Right ventricle myocardium inferior (tissue), 1 donor: ENCODE measurements at places on chromosomes 3 and 15.

DNA sequence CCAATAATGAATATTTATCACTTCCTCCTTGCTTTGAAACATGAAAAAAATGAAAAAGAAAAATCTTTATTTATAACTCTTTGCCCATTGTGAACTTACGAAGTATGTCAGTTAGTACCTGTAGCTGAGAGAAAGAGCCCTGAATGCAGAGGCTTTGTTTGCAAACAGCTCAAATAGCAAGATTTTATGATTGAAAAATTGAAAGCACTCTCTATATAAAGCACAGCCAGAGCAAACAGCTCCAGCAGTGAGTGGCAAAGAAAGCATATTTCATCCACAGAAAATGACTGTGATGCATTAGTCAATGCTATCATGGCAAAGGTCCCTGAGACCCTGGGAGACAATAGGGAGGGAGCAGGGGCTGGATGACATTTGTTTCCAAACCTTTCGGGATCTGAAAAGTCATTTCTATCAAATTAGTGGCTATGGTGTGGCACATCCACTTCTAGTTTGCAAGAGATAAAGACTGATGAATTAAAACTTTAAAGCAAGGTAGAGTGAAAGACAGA, 576.1 kb downstream of the OTOL1 start:
- no peak for DNase-seq

GRCh38 chr3:72657666-72658065, 190.6 kb downstream of the SHQ1 start:
- DNase-seq = no peak

DNA sequence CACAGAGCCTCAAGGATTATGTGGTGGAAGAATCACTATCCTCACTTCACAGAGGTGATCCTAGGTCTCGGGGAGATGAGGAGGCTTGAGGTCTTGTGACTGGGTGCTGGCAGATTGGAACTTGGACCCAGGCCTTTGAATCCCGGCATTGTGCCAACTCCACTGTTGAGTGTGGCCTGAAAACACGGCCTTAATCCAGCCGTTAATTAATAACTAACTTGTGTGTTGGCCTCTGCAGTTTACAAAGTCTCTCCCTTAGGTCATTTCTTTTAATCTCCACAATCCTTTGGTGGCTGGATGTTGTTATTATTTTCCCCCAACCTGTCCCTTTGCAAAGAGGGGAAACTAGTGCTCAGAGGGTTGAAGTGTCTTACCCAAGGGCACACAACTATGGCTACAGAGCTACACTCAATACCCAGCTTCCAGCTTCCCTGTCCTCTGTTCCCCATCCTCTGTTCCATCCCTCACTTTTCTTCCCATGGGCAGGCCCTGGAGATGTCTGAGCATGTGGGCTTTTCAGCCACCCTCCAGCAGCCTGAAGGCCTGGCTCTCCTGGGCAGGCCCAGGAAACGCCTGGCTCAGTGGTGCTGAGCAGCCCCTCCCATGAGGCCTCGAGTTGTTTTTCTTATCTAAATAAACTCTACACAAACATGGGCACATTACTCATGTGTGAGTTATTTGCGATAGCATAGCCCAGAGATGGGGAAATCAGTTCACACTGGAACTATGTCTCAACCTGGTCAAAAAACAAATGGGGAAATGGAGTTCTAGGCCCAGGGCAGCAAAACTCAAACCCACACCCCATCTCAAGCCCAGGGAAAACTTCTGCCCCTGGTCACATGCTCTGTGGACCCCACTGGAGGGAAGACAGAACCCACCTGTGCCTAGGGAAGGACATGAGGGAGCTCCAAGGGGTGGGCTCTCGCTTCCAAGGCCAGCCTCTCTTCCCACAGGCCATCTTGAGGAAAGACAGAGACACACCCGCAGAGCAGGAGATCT, 16.8 kb upstream of the SMAD3 start:
- DNase-seq = no peak

GRCh38 chr15:37824717-37825382, 109.6 kb upstream of the TMCO5A start:
- no peak for DNase-seq

DNA sequence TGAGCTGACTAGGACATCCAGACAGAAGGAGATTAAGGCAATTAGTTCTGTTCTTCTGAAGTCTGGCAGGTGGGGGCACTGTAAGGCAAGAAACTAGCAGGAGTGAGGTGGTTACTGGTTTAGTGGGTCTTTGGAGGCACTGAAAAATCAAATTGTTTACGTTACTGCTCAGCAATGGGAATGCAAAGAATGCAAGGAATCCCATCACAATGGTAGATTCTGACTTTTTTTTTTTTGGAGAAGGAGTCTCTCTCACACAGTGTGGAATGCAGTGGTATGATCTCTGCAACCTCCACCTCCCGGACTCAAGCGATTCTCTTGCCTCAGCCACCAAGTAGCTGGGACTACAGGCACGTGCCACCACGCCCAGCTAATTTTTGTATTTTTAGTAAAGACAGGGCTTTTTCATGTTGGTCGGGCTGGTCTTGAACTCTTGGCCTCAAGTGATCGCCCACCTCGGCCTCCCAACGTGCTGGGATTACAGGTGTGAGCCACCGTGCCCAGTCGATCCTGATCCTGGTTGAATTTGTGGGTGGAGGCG, 16.4 kb downstream of the FAM107A start:
- DNase-seq = no peak

GRCh38 chr3:180250172-180250571, 213.4 kb upstream of the PEX5L start:
- no peak for DNase-seq

DNA sequence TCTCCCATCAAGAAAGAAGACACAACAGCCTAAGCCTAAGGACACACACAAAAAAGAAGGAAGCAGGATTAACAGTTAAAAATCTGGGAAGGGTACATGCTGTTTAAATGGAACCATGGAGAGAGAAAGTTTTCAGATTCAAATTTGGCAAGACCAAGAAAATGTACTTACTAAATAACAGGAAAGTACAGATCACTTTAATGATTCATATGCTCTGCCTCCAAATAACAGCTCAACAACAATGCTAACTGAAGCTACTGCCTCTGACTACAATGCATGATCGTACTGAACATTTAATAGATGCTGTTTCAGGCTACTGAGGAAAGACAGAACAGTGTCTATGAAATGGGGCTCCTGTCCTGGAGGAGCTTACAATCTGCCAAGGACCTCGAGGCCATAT, 8.4 kb upstream of the NMB start:
- no peak for DNase-seq

DNA sequence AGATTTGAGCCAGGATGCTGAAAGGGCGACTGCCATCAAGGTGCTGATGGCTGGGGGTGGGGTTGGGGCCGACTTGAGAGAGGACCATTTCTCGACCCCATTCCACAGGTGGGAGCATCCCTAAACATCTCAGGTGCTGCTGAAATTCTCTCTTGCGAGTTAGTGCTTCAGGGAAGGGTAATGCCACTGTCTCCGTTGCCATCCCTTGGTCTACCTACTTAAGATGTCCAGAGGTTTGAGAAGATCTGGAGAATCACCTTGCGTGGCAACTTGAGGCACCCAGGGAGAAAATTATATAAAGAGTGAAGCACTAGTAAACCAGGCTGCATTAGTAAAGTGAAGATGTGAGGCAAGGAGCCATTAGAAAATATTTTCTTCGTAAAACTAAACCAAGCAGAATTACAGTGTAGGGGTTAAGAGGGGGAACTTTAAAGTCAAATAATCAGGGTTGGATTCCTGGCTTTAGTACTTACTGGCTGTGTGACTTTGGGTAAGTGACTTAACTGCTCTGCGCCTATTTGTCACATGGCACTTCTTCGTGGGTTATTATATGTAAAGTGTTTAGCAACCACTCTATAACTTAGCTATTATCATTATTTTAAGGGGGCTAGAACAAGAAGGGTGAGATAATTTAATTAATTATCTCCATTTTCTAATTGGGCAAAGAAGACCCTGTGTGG, 662 bp upstream of the RFTN1 start:
- no peak for DNase-seq

- no peak for DNase-seq
These were observed 3.1 kb downstream of the SLC51B start for GRCh38 chr15:65048241-65048640.

GRCh38 chr3:175267561-175267960, 408.4 kb downstream of the NAALADL2 start:
- DNase-seq = no peak

DNA sequence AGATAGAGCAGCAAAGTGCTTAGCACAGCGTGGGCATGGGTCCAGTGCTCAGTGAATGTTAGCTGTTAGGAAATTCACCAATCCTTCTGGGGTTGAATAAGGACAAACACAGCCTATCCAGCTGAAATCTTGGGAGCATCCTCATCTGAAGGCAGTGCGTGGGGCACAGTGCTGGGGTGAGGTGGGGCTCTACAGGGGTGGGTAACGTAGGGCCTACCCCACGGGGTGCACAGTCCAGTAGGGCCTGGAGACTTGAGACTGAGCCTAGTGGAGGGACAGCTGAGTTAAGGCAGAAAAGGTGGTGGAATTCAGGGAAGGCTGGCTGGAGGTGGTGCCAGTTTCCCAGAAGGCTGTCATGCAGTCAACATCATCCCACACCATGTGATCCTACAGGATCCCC, 73.0 kb downstream of the ISG20 start:
- DNase-seq = no peak

DNA sequence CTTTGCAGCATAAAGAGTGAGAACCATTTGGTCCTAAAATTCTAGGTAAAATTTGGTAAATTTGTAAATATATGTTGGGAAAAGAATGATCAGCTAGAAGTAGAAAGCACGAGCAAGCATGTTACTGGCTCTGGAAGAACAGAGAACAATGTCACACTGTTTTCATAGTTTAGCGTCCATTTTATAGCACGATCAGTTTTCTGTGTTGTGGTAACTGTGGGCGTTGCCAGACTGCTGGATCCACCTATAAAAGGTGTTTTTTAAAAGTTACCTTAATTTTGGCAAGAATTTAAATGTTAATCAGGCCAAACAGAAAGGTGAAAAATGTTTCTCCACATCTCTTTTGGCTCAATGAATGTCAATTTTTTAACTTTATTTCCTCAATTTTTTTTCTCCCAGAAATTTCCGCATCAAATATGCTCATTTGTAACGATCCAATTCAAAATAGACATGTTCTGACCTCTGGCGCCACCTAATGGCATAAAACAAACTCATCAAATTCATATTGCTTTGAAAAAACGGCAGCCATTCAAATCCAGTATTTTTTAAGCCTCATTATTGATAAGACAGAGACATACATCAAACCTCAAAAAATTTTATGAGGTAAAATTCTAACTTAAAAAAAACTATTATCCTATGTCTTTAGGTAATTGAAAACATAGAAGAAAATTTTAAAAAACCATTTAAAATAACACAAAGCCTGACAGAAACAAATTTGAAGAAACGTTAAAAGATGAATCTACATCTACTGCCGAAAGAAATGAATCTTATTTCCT, 5.5 kb upstream of the GP5 start:
- DNase-seq = no peak

DNA sequence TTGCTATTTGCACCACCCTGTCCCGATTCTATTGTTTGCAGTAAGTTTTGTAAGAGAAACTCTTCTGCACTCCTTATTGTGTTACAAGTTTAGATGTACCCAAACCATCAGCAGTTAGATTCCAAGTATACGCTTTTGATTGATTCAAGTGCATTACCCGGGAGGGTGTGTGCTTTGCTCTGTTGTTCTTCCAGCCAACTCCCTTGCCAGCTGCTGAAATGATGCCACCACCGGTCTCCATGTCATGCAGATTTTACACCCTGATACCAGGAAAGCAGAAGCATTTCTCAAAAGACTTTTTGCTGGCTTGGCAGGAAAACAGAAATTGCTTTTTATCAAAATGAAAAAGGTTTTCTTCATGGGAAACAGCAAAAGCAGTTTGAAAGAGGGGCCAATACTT, 1006.6 kb upstream of the CFAP20DC start:
- no peak for DNase-seq

DNA sequence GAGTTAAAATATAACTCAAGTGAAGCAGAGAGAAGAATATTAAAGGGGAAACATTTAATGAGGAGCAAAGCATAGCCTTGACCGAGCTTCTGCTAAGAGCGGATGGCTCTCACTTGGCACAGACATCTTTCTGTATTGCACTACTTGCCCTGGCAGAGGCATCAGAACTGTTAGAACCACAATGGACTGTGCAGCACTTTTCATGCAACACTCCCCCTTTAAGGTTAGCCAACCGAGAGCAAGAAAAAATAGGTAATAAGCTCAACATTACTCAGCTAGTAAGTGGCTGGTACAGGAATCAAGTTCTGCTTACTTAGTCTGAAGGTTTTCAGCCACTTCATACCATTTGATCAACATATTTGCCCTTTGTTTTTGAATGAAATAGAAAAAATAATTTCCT, 33.7 kb downstream of the CRTC3 start:
- DNase-seq = no peak

DNA sequence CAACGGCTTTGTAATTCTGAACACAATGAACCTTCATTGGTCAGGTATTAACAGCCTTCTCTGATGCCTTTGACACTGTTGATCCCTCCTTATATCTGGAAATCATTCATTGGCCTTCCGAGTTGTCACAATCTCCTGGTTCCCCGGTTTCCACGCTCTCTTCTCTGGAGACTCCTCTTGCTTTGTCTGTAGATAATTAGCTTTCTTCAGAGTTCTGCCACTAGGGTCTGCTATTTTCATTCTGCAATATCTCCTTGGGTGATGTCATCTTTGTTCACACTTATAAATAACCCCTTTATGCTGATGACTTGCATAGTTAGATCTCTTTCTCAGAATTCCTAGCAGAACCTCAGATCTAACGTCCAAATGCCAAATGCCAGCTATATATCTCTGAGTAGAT, 583.8 kb upstream of the ZNF717 start:
- no peak for DNase-seq

DNA sequence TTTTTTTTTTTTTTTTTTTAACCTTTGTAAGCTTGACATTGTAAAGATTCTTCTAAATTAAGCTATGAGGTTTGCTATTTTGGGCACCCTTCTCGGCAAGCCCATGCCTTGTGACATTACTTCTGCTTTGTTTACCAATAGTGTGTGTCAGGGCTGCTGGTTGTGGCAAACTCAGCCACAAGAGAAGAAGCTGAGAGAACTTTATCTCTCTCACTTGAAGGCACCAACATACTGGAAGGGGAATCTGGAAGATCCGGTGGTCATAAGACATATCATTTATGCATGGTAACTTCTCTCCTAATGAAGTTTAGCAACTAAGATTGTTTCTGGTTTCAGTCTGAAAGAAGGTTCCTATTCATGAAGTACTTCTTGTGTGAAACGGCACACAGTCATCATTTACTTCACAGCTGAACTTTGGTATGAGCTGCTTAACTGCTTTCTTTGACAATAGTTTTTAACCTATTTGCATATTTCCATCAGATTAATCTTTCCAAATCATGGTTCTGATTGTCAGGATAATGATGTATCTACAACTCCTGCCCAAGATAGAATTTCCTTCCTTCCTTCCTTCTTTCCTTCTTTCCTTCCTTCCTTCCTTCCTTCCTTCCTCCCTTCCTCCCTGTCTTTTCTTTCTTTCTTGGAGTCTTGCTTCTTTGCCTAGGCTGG, 189.3 kb downstream of the NFKBIZ start:
- no peak for DNase-seq
